ENCODE measurements at places on chromosomes 3 and 15. TPM values are rescaled to one million over a fixed set of nuclear protein-coding genes. Genes with fewer than 3 reads are reported as not detected.

SH3GL3 gene
- 9.4 TPM for total RNA-seq

DUOX1 gene
- not detected for total RNA-seq

TICRR gene
- total RNA-seq = 4.8 TPM

UBA7 gene
- 6.0 TPM for total RNA-seq

IGSF11 gene
- 0.18 TPM for total RNA-seq

MED12L gene
- total RNA-seq = 4.4 TPM

STRA6 gene
- 9.2 TPM for total RNA-seq

SAMMSON gene
- not detected for total RNA-seq

RPSA gene
- 2,445 TPM for total RNA-seq

ANKRD63 gene
- not detected for total RNA-seq

SCN5A gene
- total RNA-seq = 1.4 TPM

CMTM7 gene
- total RNA-seq = 54.4 TPM

CYP1A1 gene
- total RNA-seq = 7.0 TPM

NRROS gene
- 18.6 TPM for total RNA-seq

NDN gene
- total RNA-seq = 54.7 TPM

CDHR4 gene
- total RNA-seq = 1.1 TPM

HCN4 gene
- 0.54 TPM for total RNA-seq

STIMATE gene
- total RNA-seq = 24.5 TPM

CAMKV gene
- 0.67 TPM for total RNA-seq

MTMR10 gene
- total RNA-seq = 15.1 TPM

ANKUB1 gene
- not detected for total RNA-seq

SYNPR gene
- not detected for total RNA-seq

LRRIQ4 gene
- 0.38 TPM for total RNA-seq

SOX14 gene
- 19.7 TPM for total RNA-seq

GPR27 gene
- total RNA-seq = 0.80 TPM

RPP25 gene
- 24.0 TPM for total RNA-seq

GP5 gene
- total RNA-seq = 0.23 TPM

SLC9A9 gene
- total RNA-seq = 7.9 TPM

ZKSCAN7 gene
- total RNA-seq = 2.2 TPM

ZDHHC23 gene
- 26.3 TPM for total RNA-seq

SLC2A2 gene
- total RNA-seq = not detected

NOX5 gene
- not detected for total RNA-seq

C3orf52 gene
- total RNA-seq = 8.3 TPM

MUSTN1 gene
- total RNA-seq = 1.1 TPM

EPHA6 gene
- 21.8 TPM for total RNA-seq

CYP8B1 gene
- total RNA-seq = not detected

COPG1 gene
- total RNA-seq = 149 TPM

THSD4 gene
- 0.92 TPM for total RNA-seq

PSTPIP1 gene
- not detected for total RNA-seq

CLEC3B gene
- 0.41 TPM for total RNA-seq
